ENCODE measurements at places on chromosomes 5 and 9. TPM values are rescaled to one million over a fixed set of nuclear protein-coding genes. Genes with fewer than 3 reads are reported as not detected.

IFNA10 gene
- polyA plus RNA-seq = not detected

SPATA31C1 gene
- not detected for polyA plus RNA-seq

OMD gene
- polyA plus RNA-seq = not detected

GIN1 gene
- polyA plus RNA-seq = 3.0 TPM

Measured in sigmoid colon (tissue), 7 donors.